NCI-H1417 (cell line): ENCODE measurements at places on chromosomes 3 and 15.

GRCh38 chr15:30953183-30953582 is 38.2 kb downstream of the MTMR10 start:
- no peak for DNase-seq

- DNase-seq: no peak
Measured at GRCh38 chr3:158961471-158961870, 159.6 kb downstream of the MFSD1 start.

GRCh38 chr3:120416868-120417267 is 33.9 kb downstream of the FSTL1 start:
- no peak for DNase-seq

DNA sequence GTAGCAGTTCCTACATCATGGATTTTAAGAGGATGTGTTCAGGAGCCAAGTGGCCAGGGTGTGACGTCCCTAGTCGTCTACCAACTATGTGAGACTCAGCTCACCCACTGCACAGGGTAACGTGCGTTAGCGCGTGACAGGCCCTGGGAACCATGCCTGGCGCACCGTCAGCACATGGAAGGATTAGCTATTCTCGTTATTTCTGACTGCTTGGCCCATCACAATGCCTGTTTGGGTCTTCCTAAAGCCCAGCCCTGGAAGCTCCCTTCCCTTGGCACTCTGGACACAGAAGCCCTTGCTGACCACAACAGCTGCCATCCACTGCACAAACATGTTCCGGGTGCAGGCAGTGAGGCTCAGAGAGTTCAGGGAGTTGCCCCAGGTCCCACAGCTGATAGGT is 91.0 kb upstream of the RPL32 start:
- no peak for DNase-seq

DNA sequence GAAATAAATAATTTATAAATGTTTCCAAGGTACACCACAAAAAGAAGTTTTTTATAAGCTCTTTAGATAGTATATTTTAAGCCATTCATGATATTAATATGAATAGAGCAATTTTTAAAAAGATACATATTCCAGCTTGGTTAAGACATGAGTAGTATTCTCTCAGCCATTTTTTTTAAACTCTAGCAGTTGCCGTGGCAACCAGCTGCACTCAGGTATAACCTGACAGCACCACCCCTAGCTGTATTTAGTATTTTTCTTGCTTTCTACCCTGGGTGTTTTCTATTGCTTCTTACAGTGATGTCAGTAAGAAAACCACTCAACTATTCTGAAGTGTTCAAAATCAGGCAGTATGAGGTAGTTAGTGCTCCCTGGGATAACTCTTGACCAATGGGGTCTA is 496.3 kb upstream of the CNTN3 start:
- no peak for DNase-seq

DNA sequence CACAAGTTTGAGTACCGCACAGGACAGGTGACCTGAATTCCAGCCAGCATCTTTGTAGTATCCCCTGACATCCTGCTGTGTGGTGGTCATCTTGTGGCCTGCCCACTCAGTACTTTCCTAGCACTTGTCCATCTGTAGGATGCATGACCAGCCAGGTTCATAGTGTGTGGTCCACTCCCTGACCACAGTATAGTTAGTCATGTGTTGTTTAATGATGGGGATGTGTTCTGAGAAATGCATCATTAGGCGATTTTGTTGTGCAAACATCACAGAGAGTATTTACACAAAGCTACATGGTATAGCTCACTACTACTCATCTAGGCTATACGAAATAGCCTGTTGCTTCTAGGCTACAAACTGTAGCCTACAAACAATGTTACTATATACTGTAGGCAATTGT is 16.9 kb upstream of the RBPMS2 start:
- DNase-seq: no peak
